IMR-90 (cell line): ENCODE measurements at places on chromosomes 6 and 20. TPM values are rescaled to one million over a fixed set of nuclear protein-coding genes. Genes with fewer than 3 reads are reported as not detected.

- DNase-seq: no peak
Observed at GRCh38 chr6:147834084-147834776, 325.7 kb downstream of the SAMD5 start.

DNA sequence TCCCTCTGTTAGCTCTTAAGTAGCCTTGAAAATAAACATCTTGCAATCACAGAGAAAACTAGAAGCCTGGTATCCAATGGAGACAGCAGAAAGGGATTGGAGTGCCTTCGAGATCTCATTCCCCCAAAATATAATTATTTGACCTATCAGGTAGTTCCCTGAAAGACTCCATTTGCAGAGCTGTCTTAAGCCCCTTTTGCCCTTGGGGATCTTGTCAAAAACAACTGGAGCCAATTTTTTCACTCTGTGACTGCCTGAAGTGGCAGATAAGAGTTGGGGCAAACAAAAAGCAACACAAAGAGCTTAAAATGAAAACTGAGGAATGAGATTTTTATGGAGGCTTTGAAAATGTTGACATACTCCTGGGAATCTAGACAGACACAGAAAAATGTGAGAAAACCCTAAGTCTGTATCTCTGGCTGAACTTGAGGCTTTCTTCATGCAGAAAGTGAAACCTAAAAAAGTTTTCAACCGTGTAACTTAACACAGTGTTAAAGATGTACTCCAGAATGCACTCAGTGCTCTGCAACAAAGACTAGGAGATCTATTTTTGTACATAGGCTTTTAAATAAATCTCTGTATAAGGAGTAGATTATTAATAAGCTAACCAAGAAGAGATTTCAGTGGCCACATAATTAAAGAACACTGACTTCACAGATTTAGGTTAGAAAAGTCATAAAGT lies 971.1 kb upstream of the MAN1A1 start:
- no peak for DNase-seq

DNA sequence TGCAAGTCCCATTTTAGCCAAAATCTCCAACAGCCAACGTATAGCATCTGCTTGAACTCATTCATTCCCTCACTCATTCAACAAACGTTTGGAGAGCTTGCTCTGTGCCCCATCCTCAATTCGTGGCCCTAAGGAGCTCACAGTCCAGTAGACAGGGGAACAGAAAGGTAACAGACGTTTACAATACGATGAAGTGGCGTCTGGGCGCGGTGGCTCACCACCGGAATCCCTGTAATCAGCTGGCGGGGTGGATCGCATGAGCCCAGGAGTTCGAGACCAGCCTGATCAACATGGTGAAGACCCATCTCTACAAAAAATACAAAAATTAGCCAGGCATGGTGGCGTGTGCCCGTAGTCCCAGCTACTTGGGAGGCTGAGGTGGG lies 790 bp upstream of the E2F1 start:
- no peak for DNase-seq

ATF6B gene
- 5.3 and 7.9 TPM in 2 replicates for total RNA-seq

DNA sequence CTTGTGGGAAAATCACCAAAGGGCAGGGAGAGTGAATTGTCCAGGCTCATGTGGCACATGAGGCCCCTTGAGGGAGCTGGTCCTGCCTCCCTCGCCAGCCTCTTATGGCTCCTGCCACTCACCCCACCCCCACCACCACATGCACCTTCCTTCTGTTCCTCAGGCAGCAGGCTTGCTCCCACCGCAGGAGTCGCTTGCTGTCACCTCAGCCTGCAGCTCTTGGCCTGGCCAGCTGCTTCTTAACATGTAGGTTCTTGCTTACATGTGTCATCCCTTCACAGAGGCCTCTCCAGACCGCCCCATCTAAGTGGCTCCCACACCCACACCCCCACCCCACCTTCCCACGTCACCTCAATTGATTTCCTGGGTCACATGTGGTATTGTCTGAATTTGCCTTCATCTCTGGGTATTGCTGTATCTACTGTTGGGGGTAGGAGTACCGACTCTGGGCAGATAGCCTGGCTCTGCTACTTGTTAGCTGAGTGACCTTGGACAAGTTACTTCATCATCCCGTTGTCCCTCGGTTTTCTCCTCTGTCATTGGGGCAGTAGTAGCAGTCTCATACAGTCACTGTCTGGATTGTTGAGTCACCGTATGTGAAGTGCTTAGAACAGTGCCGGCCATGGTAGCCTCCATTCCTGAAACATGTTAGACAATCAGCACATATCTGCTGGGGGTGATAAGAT lies 41.7 kb downstream of the SLC9A8 start:
- DNase-seq: no peak

- no peak for DNase-seq
Observed at GRCh38 chr20:37354210-37355195, 8.6 kb downstream of the SRC start.

DNA sequence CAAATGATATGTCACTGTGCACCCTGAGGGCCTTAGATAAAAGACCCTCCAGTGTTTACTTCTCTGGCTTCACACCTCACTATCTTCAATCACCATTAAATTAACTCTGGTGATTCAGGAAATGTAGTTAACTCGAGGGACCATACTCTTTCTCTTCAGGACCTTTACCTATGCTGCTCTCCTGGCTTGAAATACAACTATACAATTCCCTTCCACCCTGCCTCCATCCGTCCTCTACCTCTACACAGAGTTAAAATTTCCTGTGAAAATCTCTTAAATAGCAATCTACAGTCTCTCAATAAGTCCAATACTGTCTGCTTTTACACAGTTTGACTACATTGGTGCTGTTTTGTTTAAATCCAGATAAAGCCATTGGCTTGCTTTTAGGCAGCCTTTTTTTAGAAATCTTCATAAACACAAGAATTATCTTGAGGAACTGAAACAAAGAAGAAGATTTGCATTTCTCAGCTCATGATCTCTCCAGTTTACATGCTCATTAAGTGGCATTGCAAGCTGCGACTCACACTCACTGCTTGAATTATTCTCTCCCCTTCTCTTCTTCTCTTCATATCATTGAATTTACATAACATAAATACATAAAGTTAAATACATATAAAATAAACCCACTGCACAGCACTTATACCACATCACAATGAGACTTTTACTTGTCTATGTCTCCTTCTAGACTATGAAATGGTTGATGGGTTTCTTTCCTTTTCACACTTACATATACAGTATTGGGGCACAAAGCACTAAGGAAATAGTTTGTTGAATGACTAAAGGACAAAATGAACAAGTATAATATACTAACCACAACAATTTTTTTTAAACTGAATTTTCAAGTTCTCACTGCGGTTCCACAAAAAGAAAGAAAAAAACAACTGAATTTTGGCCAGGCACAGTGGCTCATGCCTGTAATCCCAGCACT lies 239.0 kb upstream of the KCNQ5 start:
- DNase-seq: no peak

SSR1 gene
- total RNA-seq: 120 and 213 TPM in 2 replicates

DNA sequence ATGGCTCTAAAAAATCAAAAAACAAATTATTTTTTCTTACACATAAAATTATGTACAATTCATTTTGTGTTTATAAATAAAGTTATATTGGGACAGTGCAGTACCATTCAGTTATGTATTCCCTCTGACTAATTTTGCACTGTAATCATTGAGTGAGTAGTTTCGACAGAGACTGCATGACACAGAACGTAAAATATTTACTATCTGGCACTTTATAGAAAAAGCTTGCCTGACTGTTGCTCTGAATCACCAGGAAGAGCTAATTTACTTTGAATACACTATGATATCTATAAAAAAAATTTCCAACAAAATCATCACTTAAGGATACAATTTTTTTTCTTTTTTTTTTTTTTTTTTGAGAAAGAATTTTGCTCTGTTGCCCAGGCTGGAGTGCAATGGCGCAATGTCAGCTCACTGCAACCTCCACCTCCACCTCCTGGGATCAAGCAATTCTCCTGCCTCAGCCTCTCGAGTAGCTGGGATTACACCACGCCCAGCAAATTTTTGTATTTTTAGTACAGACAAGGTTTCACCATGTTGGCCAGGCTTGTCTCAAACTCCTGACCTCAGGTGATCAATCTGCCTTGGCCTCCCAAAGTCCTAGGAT lies 11.0 kb upstream of the KHDC1L start:
- peak; percentile 97 for DNase-seq
